ENCODE measurements at places on chromosomes 12 and 14. TPM values are rescaled to one million over a fixed set of nuclear protein-coding genes. Genes with fewer than 3 reads are reported as not detected.

The RAPGEF3 gene
- 1.2 TPM for total RNA-seq

- peaks cover 3% of the 10 kb centered on the region for H3K27me3 ChIP-seq
- H3K4me3 ChIP-seq: no peak overlapping the region
- no peak for DNase-seq
- peaks cover 1% of the 10 kb centered on the region for H3K4me1 ChIP-seq
Measured at GRCh38 chr14:100612986-100613385, 25.8 kb upstream of the BEGAIN start.

- no peaks in the 10 kb centered on the region for H3K36me3 ChIP-seq
- H3K27me3 ChIP-seq: peaks cover 14% of the 10 kb centered on the region
- H3K4me3 ChIP-seq: no peak overlapping the region
- H3K4me1 ChIP-seq: peaks cover 32% of the 10 kb centered on the region
Measured at GRCh38 chr14:93132472-93133065, 16.8 kb upstream of the ITPK1 start.

GRCh38 chr14:67370830-67371229, 10.7 kb downstream of the EIF2S1 start:
- no peak for DNase-seq
- no peaks in the 10 kb centered on the region for H3K27me3 ChIP-seq
- no peak overlapping the region for H3K4me3 ChIP-seq
- peak overlapping the region; percentile 54 for H3K27ac ChIP-seq
- peaks cover 51% of the 10 kb centered on the region for H3K36me3 ChIP-seq
- no peaks in the 10 kb centered on the region for H3K4me1 ChIP-seq
